ENCODE measurements at places on chromosomes 2 and 18.

- no peak for DNase-seq
These were observed 451.6 kb downstream of the SOX11 start for GRCh38 chr2:6143812-6144211.

DNA sequence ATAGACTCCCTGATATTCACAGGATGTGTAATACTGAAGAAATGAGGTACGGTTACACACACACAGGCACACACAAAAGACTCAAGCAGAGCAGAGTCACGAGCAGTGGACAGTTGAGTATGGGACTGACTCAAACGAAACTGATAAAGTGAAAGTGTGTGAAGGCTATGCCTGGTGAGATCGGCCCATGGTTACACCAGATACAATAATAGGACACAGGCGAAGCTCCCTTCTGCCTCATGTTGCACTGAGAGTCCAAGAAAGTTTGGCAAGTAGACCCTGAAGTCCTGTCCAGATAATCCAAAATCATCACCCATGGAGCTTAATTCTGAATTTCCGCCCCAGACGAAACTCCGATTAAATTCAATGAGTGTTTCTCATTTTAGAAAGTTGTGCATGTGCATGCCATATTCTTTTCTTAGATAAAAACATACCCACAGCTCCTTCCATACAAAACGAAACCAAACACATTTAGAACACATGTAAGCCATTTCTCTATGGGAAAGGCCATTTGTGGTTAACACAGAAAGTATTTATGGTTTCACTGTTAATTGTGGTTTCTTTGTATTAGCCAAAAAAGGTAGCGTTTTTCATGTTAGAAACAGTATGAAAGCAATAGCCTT, 567.6 kb downstream of the PLCL1 start:
- no peak for DNase-seq

DNA sequence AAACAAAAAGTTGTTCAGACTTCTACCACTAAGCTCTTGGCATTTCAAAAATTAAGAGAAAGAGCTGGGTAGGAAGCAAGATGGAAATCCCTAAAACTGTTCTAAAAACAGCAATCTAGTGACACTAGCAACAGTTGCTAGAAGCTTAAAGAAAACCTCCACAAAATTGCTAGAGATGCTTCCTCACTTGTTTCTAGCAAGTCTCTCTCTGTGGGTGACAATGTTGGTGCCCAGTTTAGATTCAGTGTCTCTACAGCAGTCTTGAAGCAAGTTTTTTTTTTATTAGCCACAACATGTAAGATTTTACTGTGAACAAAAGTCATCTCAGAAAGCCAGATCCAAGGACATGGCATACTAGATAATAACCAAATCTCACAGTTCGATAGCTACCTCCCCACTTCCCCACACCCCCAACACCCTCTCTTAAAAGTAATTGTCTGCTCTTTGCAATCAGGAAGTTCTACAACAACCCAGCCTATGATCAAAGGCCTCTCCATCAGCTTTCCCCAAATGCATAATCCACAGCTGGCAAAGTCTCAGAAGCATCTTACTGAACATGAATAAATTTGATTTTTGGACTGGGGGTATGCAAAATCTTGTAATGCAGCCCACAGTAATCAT, 70.0 kb downstream of the ANKRD44 start:
- no peak for DNase-seq

- no peak for DNase-seq
These were observed 47.7 kb upstream of the TRIB2 start for GRCh38 chr2:12669036-12669435.

GRCh38 chr2:241937297-241937696, 67.8 kb downstream of the RTP5 start:
- DNase-seq = no peak

DNA sequence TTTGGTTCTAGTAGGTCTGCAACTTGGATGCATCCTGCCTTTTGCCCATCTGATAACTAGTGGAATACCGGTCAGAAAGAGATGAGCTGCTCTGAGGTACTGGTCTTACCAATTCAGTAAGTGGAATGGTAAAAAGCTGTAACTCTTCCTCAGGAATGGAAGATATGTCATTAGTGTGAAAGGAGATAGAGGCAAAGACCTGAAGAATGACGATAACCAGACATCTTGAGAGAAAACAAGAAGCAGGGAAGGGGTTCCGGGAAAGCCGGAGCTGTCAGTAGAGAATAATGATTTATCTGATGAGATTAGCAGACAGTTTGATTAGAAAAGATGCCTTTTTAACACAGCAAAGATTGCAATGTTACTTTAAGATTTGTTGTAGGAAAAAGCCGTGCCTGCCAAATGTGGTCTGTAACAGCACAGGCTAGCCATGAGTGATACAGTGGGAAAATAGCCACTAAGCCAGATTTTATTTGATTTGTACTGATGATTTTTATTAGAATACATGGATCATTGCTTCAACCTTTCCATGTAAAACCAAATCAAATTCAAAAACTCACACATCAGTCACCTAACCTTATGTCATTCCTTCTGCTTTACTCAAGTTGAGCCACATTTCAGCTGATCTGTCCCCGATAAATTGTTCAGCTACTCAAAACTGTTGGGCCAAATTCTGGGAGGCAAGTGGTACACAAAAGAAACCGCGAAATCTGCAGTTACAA, 110.0 kb downstream of the TCF4 start:
- no peak for DNase-seq

- no peak for DNase-seq
These were observed 114.3 kb downstream of the DYM start for GRCh38 chr18:49345931-49346696.

GRCh38 chr2:144580521-144581161, 60.7 kb upstream of the ZEB2 start:
- DNase-seq = no peak

- DNase-seq = no peak
These were observed 25.3 kb upstream of the BOD1L2 start for GRCh38 chr18:57121542-57122112.

DNA sequence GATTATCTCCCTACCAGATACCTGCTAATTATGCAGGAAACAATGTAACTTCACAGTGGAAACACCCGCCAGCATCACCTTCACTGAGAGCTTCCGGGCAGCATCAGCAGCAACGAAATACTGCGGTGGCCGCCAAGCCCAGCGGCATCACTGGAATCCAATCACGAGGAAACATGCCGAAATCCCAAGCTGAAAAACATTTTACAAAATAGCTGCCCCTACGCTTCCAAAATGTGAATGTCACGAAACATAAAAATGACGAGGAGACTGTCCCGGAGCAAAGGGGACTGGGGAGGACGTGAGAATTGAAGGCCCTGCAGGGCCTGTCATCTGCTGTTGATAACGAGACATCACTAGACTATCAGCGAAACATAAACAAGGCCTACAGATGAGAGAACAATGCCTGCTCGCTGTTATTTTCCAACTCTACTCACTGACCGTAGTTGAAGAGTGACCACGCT, 82.6 kb downstream of the HDAC4 start:
- DNase-seq = no peak

DNA sequence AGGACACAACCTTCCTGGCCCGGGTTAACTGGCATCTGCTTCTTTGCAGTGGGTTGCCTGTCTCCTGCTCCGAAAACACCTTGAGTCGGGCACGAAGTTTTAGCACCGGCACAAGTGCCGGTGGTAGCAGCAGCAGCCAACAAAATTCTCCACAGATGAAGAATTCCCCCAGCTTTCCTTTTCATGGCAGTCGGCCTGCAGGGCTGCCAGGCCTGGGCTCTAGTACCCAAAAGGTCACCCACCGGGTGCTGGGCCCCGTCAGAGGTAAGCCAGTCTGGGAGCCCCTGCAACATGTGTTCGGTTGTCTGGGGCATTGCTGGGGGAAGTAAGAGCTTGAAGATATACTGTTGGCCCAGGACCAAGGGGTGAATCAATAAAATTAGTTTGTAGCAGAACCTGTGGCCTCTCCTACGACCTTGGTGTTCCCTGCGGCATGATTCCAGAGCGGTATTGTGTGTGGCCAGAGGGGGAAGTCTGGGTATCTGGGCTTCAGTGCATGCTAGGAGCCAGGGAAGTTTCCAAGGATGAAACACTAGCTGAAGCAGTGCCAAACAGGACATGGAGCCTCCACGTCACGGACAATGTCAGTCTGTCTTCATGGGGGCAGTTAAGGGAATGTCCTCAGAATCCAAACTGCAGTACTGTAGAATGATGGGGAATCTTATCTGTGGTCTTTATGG, 7.8 kb downstream of the AGBL5 start:
- no peak for DNase-seq

- no peak for DNase-seq
These were observed 176.1 kb upstream of the ZFP36L2 start for GRCh38 chr2:43402452-43402937.

DNA sequence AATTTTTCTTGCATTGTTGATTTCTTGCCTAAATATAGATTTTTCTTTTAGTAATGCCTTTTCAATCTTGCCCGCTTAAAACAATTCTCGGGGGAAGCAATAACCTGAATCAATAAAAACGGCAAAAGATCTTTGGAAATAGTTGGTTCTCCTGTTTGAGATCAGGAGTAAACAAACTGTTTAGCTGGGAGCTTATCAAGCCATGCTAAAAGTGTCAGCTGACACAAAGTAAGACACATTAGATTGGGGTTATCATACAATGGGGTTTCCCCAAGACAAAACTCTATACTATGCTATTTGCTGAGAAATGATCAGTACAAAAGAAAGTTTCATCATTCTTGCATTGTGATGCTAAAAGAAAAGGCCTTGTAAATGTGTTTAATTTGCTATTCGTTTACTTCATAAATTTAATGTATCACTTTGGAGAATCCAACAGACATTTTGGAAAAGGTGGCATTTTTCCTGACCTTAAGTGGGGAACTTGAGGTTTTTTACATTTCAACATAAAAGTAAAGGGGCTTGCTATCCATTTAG, 46.5 kb downstream of the ATIC start:
- DNase-seq = no peak

DNA sequence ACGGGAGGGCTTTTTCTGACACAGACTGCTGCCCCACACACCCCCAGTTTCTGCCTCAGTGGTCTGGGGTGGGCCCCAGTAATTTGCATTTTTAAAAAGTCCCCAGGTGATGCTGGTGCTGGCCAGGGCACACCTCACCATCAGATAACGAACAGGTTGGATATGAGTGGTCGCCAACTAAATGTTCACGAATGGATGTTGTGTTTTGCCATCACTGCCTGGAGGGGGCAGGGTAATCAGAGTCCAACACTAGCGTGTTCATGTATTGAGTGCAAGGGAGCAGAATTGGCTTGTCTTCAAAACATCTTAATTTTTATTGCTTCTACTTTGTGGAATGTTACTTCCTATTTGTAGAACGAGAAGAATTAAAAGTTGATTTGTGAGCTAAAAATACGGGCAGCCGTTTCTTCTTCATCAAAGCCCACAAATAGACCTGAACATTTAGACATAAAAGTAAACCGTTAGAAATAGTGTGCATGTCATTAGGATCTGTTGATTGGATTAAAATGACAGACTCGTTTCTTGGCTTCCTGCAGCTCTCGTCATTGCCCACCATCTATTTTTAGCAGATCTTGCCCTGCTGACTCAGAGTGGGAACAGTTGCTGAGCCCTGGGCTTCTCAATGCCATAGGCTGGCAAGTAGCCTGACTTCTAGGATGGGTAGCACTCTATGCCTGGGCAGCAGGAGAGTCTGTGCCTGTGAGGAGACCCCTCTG, 45.2 kb downstream of the NCK2 start:
- no peak for DNase-seq

GRCh38 chr18:9437021-9437437, 38.3 kb upstream of the RALBP1 start:
- DNase-seq = no peak

DNA sequence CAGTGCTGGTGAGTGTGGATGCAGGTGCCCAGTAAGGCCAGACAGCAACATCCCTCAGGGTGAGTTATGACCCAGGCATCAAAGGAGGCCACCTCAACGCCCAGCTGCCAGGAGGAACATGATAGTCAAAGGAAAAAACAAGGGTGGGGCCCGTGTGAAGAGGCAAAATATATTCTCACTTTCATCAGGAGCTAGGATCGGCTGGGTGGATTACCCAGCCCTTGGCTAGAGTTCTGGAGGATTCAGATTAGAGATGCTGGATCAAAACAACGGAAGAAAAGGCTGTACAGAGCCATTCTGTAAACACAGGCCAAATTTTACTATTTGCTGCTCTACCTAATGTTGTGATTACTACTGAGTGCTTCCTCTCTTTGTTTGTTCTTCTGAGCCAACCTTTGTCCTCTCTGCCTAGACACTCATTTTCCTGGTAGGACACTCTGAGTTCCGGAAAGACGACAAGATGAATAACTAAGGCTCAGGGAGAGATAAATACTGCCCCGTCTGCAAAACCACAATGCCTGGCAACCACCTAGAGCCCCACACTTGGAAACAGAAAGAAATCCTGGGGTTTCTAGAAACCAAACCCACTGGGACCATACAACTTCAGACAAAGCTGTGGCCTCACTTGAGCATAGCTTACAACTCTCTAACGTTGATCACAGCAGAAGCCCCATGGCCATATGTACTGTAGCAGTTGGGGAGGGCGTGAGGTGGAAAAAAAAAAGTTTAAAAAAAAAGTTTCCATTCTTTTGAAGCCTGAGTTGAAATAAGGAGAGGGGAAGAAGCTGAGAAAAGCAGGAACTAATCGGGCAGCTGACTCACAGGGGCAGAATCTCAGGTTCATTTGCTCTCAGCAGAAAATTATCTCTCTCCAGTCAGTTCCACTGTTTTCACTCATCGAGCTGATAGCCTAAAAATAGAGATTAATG, 17.8 kb upstream of the PMAIP1 start:
- no peak for DNase-seq

- DNase-seq = no peak
These were observed 361.2 kb downstream of the FSIP2 start for GRCh38 chr2:186099826-186100225.

DNA sequence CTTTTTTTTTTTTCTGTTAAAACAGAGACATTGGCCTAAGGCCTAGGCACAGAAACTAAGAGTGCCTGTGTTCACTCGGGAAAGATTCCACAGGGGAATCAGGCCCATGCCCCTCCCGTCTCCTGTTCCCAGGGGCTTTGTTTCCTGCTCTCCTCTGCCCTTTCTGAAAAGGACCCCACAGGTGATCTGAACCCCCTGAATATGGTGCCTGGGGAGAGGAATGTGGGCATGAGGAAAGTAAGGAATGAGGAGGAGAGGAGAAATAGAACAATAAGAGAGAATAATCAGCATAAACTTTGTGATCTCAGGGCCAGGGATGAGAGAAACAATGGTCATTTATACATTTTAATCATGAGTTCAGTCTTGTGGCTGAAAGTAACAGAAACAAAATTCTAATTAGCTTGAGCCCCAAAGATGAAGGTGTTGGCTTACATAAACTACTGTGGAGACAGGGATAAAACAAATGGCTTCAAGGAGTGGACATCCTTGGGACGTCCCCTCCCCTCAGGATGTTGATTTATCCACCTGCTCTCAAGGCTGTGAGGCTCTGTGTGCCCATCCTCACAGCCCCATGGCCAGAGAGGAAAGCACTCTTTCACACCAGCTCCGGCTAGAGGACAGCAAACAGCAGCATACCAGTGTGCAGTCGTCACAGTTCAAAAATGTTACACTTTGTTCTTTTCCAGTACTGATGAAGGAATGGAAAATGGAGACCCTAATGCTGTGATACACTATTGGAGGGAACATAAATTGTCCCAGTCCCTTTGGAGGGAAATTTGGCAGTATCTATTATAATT, 46.4 kb upstream of the MRPL33 start:
- no peak for DNase-seq

Measured in HEK293T (cell line).